ENCODE measurements at places on chromosomes 5 and 9.
A peak's percentile ranks its signal among the peaks of the same experiment; 100 is the strongest.

- no peak for DNase-seq
Observed at GRCh38 chr5:173396311-173396993, 68.2 kb upstream of the STC2 start.

DNA sequence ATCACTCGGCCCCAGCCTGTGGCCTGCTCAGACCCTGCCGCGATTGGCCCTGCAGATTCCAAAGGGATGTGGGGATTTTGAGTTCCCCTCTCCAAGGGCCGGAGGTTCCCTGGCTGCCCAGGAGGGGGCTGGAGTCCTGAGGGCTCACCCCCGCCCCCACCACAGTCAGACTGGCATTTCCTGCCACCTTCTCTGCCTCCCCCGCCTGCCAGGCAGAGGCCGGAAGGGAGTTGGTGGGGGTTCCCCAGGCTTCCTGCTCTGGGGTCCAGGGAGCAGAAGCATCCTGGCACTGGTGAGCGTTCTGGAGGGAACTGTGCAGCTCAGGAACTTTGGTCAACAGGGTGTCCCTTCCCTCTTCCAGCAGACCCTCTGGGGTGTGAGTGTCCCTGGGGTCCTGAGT lies 70.6 kb downstream of the RXRA start:
- peak; percentile 47 for DNase-seq

DNA sequence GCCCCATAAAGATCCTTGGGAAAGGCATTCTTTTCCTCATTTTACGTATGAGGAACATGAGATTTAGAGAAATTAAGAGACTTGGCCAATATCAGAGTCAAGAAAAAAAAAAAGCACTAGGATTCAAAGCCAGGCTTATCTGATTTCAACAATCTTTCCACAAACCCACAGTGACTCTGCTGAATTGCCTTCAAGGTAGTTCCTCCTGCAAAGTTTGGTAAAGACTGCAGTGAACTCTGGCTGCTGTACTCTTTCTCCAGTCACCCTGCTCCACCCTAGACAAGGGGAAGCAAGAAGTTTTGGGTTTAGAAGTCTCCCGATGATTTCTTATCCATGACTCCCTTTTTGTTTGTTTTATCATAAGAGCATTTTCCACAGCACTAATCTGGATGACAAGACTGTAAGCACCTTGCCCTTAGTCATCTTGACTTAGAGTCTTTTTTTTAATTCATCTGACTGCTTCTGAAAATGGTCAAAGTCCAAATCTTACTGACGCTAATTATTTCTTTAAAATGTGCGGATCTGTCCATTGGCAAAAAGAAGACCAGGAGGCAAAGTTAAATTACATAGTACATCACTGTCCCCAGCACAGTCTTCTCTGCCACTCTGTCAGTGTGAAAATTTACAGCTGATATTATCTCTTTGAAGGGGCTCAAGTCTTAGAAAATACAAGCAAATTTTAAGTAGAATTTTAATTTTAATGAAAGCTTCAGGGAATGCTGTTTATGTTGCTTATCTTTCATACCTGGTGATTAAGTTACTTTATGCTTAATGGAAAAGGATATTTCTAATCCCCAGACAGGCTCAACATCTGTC lies 180.1 kb downstream of the TTLL11 start:
- DNase-seq, result no peak

- DNase-seq, result no peak
Observed at GRCh38 chr5:27911216-27911615, 872.8 kb upstream of the CDH9 start.

DNA sequence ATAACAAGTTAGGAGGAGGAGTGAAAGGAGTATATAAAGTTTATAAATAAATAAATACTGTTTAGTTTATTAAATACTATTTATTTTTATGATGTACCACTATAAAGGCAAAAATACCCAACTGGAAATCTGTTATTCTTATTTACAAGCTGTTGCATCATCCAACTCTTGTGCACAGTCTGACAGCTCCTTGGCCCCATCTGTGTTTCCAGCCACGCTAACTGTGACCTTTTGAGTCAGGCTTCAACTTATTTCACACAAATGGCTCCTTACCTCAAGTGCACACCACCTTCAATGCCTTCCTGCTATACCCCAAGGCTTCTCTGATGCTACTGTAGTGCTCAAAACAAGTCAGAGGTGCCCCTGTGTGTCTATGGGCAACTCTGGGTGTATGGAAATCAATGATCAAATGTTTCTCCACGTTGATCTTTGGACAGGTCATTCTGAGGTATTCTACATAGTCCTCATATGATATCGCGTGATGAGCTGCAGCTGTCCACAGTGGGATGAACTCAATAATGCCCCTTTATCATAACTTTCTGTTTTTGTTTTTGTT lies 303.2 kb upstream of the GRAMD2B start:
- no peak for DNase-seq

- no peak for DNase-seq
Observed at GRCh38 chr9:87836951-87837705, 45.5 kb upstream of the SPATA31E1 start.

DNA sequence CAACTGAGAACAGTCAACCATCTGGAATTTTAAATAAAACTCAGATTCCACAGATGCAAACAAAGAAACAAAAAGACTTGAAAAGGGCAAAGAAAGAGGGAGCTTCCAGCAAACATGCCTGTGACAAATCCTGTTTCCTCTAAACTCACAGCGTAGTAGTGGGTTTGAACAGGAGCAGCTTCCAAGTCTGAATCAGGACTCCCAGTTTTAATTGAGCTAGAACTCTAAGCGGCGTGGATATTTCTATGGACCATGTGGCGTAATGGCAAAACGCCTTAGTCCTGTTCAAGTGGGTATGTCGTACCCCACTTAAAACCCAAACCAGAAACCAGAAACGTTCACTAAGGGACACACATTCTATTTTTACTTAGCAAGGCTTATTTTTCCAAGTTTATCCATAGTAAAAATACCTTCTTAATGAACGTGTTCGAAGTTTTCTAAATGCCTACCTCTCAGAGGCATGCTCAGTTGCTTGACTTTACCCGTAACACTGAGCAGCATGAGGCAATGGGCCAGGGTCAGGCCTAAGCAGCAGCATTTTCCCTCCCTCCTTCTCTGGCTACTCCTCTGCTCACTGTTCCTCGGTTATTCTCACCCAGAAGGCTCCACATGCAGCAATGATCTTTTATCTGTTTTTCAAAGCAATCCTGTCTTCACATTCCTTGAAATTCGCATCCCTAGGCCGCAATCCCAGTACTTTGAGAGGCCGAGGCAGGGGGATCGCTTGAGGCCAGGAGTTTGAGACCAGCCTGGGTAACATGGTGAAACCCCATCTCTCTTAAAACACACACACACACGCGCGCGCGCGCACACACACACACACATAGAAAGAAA lies 77.9 kb downstream of the FNBP1 start:
- DNase-seq, result no peak

- DNase-seq, result peak; percentile 12
Observed at GRCh38 chr5:140114341-140115185, 654 bp downstream of the PURA start.

DNA sequence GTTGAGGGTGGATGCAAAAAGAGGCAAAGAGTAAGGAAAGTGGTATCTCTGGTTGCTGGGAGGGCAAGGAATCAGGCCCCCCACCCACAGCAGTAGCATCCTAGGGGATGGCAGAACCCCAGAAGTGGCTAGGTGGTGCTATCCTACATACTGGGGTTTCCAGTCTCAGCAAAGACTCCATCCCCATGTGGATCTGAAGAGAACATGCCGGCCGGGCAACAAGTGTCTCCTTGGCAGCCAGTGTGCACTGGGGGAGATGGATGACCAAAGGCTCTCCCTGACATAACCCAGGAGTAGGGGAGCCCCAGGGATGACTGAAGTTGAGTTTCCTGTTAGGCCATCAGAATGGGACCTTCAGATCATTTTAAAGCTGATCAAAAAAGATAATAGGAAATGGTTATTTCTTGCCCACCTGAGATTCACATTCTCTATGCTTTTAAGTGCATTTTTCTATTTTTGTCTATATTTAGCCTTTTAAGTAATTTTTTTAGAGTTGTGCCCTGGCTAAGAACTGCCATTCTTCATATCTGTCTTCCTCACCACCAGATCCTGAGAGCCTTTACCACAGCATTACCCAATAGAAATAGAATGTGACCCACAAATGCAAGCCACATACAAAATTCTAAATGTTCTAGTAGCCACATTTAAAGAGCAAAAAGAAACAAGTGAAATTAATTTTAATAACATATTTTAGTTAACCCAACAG lies 78.7 kb upstream of the SMIM23 start:
- no peak for DNase-seq

DNA sequence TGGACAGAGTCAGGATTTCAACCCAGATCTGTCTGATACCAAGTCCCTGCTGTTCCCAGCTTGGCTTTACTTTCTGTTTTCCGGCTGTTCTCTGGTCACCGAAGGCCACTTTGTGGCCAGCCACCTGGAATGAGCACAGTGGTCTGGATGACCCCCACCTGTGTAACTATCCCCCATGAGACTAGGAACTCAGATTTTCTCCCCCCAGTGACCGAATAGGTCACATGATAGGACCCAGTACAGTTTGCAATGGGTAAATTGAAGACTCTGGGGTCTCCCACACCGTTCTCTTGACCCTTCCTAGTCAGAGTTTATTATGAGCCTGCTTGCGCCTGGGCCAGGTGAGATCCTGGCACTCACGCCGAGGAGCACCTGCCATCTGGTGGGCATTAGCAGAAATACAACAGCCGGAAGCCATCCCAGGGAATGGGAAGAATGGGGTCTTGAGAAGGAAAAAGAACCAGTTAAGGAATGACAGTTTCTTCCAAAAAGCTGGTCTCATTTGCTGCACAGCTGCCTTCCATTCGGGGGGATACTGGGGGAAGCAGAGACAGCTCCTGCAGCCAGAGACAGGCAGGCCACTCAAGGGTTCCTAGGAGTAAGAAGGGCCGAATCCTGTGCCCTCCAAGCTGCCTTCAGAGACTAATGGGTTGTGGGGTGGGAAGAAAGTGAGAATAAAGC lies 7.1 kb downstream of the PHYHD1 start:
- DNase-seq, result peak; percentile 45

- DNase-seq, result no peak
Observed at GRCh38 chr9:74379718-74380117, 117.4 kb upstream of the RORB start.

DNA sequence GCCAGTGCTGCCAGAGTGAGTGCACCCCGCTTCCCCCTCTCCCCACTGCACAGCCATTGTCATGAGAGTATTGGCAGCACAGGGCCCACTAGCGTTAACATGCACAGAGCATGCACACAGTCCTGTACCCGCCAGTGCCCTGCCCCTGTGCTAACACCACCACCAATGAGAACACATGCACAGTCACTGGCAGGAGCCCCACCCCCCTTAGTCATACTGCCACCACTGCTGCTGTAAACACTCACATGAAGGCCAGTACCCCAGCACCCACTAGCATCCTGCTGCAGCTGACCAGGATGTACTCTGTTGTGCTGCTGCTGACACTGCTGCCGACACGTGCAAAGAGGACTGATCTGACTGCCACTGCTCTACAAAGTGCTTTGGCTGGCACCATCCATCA lies 19.5 kb upstream of the RANBP6 start:
- DNase-seq, result no peak

DNA sequence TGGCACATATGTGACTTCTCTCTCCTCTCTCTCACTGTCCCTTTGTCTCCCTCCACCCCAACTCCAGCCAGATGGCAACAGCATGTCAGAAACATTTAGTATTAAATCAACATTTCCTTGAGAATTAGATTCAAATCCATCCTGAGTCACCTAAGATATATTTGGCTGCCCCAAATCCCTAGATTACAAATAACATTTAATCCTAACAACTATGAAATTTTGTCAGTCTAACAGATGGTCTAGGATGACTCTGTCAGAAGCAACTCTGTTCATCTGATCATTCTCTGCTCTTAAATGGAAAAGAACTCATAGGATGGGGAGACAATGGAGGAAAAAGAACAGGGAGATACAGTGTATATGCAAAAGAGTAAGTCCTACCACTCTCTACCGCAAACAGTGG lies 201.2 kb downstream of the TSSK1B start:
- DNase-seq, result no peak
